ENCODE measurements at places on chromosomes 1 and 21. TPM values are rescaled to one million over a fixed set of nuclear protein-coding genes. Genes with fewer than 3 reads are reported as not detected.

NRAS gene
- total RNA-seq, result 49.7 TPM

SHE gene
- 2.8 TPM for total RNA-seq

GRCh38 chr1:205907794-205908193 is 35.5 kb downstream of the SLC26A9 start:
- DNase-seq, result no peak

DNA sequence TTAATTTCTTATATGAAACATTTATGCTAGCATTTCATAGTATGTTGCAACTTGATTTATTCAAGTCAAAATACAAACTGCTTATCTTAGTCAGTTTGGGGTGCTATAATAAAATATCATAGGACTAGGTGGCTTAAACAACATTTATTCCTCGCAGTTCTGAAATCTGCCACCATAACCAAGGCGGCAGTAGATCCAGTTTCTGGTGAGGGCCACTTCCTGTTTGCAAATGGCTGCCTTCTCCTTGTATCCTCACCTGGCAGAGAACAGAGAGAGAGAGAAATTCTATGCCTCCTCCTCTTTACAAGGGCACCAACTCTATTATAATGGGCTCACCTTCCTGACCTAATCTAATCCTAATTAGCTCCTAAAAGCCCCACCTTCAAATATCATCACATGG is 76.1 kb upstream of the RGS2 start:
- DNase-seq, result no peak

OR10K1 gene
- not detected for total RNA-seq

IL22RA1 gene
- not detected for total RNA-seq

DNA sequence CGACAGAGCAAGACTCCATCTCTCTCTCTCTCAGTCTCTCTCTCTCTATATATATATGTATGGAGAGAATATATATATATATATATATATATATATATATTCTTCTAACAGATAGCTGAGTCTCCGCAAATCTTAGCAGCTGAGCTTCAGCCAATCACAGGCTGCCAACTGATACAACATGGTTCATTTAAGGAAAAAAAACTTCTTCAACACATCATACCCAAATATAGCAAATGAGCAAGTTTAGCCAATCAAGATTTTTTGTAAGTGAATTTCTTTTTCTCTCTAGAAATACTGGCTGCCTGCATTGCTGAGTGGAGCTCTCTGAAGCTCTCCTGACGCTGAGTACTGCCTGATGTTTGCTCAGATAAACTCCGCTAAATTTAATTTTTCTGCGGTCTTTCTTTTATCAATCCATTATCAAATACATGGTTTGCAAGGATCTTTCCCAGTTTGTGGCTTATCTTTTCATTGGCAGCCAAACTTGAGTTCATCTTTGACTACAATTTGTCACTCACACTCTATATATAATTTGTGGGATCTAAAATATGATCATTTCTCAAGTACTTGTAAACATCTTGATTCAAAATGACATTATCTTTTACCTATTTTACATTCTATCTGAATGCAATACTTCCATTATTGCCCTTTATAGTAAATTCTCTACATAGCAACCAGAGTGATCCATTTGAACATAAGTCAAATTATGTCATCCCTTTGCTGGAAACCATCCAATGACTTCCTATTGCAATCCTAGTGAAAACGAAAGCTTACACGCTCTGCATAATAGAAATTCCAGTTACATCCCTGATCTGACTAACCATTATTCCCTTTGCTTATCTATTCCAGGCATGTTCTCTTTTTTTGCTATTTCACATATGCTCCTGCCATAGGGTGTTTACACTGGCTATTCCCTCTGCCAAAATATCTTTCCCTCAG is 2131.7 kb downstream of the MRPL39 start:
- DNase-seq, result no peak

GRCh38 chr1:25744140-25744581 is 55.8 kb upstream of the SELENON start:
- DNase-seq, result peak; percentile 64

DNA sequence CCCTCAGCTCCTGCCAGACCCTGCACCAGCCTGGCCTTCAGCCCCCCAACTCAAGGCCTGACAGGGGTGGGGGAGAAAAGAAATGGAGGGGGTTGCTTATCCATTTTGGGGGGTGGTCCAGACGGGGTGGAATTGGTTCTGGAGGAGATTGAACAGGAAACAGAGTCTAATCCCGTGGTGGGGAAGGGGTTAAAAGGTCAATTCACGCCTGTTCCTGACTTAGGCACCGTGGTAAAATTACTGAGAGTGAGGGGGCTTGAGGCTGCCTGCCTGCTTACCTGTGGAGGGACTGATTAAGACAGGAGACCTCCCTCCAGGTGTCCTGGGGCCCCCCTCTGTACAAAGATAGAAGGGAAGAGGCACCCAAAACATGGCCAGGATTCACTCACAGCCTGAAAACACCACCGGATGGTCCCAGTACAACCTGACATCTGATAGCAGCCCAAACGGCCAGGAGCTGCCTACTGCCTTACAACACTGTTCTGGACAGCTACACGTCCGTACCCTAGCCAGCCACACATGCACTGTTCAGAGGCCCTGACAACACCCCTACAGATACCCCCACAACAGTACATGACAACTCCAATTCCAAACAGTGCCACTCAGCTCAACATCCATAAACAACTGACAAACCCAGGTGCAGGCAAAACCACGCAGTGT is 31.8 kb downstream of the AHDC1 start:
- DNase-seq, result no peak

DNA sequence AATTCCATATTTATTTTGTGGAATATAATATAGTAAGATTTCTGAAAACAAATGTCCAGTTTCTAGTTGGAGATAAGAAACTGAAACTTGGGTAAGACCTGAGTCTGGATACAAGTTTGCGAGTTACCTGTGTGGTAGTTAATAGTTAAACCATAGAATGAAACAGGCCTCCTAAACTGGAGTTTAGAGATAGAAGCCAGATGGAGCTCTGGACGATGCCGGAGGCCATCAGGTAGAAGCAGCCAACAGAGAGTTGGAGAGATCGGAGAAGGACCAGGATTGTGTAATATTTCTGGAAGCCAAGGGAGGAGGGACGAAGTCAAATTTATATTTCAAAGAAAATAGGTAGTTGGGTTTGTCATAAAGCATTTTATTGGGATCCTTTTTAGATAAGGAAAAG is 45.1 kb downstream of the ARID1A start:
- DNase-seq, result peak; percentile 54

- no peak for DNase-seq
Measured at GRCh38 chr1:240426051-240426450, 185.9 kb downstream of the GREM2 start.

TESK2 gene
- 0.64 TPM for total RNA-seq

GRCh38 chr1:4593106-4593505 is 61.3 kb upstream of the AJAP1 start:
- no peak for DNase-seq

AKR7A3 gene
- total RNA-seq, result 2.1 TPM

DNA sequence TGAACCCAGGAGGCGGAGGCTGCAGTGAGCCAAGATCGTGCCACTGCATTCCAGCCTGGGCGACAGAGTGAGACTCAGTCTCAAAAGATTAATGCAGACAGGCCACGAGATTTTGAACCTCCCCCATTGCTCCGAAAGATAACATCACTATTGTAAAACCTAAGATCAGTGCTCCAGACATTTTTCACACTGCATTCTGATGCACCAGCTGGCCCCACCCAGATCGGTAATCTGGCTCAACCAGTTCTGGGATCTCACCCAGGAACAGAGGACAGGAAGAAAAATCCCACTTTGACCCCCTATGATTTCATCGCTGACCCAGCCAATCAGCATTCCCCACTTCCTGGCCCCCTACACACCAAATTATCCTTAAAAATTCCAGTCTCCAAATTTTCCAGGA is 10.7 kb upstream of the CSRP1 start:
- no peak for DNase-seq

- DNase-seq, result no peak
Measured at GRCh38 chr1:58307431-58307830, 239.1 kb downstream of the OMA1 start.

DNA sequence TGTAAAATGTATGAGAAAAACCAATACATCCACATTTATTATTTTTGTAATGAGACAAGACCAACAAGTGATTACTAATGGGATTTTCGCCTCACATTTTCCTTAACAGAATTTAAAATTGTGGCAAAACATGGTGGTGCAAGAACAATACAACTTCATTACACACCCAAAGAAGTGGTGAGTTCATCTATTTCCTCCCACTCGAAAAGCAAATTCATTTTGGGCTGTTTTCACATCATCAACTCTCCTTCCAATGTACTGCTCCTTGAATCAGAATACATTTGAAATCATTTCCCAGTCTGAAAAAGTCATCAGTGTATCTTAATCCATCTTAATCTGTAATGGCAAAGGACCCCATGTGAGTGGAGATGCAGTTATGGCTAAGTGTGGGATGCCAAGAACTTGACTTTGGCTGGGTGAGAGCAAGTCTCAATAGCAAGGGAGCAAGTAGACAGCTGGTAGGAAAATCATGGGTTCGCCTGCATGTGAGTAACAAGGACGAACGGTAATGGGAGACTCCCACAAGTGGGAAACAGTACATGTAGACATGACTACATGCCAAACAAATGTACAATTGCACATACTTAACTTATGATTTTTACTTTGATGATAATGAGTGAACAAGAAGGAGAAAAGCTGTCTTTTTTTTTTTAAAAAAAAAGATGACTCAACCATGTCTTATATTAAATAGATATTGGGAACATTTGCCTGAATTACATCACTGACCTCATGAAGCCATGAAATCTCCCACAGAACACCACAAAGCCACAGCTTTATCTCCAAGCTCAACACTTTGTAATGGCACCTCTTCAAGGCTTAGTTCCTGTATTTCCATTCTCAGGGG is 46.0 kb downstream of the RUNX1 start:
- no peak for DNase-seq

PTGFR gene
- 3.0 TPM for total RNA-seq

GRCh38 chr1:79259390-79260336 is 253.1 kb upstream of the ADGRL4 start:
- no peak for DNase-seq

DNA sequence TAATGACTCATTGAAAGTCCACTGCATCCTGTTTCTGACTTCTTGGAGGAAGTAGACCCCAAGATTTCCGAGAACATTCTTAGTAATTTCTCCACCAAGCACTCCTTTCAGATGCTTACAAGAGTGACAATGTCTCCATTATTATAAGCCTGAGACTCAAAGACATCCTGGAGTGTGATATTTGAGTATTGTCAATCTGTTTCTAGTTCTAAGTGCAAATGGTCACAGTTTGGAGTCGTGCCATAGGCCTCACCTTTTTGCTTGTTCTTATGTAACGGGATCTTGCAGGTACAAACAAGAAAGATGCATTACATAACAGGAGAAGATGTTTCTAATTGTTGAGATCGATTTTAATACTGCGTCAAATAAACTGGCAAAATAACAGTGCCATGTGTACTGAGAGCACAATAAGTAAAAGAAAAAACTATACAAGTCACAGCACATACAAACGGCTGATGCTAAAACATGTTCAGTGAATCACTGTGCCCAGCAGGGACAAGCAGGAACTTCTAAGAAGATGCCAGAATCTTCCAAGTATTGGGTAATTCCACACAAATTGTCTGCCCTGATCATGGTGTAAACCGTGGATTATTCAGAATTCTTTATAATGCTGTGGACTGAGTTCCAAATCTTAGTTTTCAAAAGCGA is 54.1 kb downstream of the CD2 start:
- no peak for DNase-seq

DNA sequence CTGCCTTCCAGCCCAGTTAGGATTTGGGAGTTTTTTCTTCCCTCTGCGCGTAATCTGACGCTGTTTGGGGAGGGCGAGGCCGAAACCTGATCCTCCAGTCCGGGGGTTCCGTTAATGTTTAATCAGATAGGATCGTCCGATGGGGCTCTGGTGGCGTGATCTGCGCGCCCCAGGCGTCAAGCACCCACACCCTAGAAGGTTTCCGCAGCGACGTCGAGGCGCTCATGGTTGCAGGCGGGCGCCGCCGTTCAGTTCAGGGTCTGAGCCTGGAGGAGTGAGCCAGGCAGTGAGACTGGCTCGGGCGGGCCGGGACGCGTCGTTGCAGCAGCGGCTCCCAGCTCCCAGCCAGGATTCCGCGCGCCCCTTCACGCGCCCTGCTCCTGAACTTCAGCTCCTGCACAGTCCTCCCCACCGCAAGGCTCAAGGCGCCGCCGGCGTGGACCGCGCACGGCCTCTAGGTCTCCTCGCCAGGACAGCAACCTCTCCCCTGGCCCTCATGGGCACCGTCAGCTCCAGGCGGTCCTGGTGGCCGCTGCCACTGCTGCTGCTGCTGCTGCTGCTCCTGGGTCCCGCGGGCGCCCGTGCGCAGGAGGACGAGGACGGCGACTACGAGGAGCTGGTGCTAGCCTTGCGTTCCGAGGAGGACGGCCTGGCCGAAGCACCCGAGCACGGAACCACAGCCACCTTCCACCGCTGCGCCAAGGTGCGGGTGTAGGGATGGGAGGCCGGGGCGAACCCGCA is at the start of gene PCSK9:
TSS of gene PCSK9 (plus strand) at position 207 of the 741 bp plus-strand sequence. CDS start at position 497, 290 bp downstream.
- no peak for DNase-seq

DNA sequence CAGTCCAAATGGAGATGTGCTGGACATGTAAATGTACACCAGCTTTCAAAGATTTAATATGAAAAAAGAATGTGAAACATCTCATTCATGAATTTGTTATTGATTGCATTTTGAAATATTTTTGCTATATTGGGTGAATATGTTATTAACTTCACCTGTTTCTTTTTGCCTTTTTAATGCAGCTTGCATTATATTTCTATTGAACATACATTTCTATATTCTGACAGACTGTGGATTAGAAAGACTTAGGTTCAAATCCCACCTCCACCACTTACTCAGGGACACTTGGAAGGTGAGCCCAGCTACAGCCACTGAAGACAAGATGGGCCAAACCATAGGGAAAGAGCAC is 37.8 kb downstream of the LRRN2 start:
- no peak for DNase-seq

DNA sequence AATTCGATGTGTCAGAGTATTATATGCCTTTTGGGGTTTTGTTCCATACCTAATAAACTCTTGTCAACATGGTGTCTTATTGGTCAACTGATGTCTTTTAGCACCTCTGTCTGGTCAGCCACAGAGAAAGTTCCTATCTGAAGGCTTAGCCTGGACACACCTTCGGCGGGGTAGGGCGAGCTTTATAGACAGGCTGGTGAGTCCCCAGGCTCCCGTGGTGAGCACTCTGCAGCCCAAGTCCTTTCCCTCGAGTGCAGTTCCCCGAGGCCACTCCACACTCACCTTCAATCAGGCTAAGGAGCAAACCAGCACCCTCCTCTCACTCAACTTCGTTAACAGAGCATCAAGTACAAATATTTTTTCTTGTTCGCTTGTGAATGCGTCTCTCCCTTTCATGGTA is 133.9 kb downstream of the ATG4C start:
- no peak for DNase-seq

SPRR2E gene
- total RNA-seq, result not detected

EFNA4 gene
- 3.9 TPM for total RNA-seq

GRCh38 chr1:1853593-1854257 is 37.2 kb downstream of the GNB1 start:
- no peak for DNase-seq

NFASC gene
- 61.4 TPM for total RNA-seq

ARHGEF2 gene
- 78.8 TPM for total RNA-seq

CACNA1S gene
- total RNA-seq, result 0.09 TPM

GRCh38 chr1:55245781-55246180 is 30.6 kb upstream of the USP24 start:
- no peak for DNase-seq

TMEM61 gene
- total RNA-seq, result 1.2 TPM

GRCh38 chr1:36796733-36797132 is 237.6 kb downstream of the GRIK3 start:
- DNase-seq, result no peak

SLC44A5 gene
- total RNA-seq, result 31.6 TPM

GRCh38 chr1:48730164-48730910 is 46.4 kb downstream of the BEND5 start:
- DNase-seq, result no peak

- DNase-seq, result no peak
Measured at GRCh38 chr21:35234725-35235124, 185.6 kb upstream of the RUNX1 start.

Data from cerebellum (tissue), 4 donors.